Activated CD8-positive, alpha-beta memory T cell treated with anti-CD3 and anti-CD28 coated beads for 48 hours (primary cell): ENCODE measurements at places on chromosomes 2 and 18.

- DNase-seq = no peak
Observed at GRCh38 chr2:136021406-136021805, 36.0 kb upstream of the DARS1 start.

- no peak for DNase-seq
Observed at GRCh38 chr2:26757873-26758789, 6.0 kb upstream of the SLC35F6 start.

DNA sequence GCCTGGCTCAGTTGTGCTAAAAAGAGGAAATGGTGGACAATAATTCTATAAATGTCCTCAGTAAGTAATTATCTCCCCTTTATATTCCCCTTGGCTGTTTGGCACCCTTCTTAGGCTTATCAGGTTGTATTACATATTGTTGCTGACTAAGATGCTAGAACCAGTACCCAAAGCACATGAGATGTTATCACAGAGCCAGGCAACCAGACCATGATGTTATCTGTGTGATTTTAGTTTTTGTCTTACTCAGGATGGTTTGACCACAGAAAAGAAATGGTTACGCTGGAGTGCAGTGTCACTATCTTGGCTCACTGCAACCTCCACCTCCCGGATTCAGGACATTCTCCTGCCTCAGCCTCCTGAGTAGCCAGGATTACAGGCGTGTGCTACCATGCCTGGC, 15.2 kb downstream of the R3HDM1 start:
- DNase-seq = no peak

DNA sequence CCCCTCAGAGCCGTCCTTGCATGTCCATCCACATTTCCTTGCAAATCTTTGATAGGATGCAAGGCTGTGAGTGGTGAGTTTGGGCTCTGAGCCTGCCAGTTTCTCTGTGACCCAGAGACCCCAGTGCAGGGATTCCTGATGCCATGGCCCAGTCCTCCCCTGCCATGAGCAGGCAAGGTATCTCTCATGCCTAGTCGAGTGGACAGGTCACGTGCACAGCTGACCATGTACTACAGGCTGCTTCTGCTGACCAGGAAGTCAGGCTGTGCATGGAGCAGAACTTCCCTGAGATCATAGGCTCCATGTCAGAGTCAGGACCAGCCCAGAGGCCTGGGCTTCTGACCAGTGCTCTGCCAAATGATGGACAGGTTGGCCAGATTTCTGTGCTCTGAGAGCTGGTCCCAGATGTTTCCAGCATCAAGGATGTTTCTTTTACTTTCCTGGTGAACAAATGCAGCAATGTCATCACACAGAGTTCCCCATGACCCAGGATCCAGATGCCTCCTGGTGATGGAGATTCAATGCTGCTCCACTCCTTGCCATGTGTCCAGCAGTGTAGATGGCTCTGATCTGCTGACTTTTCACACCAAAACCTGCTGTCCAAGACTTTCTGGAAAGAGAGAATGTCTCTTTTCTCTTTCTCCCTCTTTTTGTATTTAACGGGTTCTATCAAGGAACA, 321.6 kb upstream of the HS6ST1 start:
- no peak for DNase-seq

- no peak for DNase-seq
Observed at GRCh38 chr18:26271917-26272549, 45.8 kb downstream of the TAF4B start.

- no peak for DNase-seq
Observed at GRCh38 chr2:158984604-158985135, 16.2 kb downstream of the TANC1 start.

DNA sequence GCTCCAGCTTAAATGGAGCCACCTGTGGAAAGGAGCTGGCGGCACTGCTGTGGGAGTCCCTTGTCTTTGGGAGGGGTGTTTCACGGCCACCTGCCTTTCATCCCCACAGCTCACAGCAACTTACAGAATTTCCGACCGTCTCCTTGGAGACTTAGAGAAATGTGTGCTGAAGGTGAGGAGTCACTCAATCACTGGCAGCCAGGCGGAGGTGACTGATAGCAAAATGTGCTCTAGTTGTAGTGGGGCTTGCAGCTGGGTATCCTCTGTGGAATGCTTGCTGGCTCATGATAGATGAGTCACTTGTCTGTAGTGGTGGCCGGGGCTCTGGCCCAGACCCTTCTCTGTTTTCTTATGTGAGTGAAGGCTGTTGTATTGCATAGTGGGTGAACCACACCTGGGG, 110.7 kb downstream of the SH3RF3 start:
- no peak for DNase-seq

- no peak for DNase-seq
Observed at GRCh38 chr2:88737385-88737784, 45.9 kb downstream of the RPIA start.

DNA sequence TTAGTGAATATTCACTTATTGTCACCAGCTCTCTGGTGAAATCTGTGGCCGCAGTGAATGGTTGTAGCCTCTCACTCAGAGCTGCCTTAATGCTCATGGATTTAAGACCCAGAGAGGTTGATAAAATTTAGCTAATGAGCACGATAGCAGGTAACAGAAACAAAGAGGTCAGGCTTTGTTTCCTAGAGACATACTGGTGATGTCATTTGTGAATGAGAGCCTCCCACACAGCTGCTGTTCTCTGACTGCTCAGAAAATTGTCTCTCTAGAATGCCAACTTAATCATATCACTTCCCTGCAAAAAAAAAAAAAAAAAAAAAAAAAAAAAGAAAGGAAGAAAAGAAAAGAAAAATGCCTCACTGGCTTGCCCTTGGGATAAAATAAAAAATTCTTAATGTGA, 411.7 kb upstream of the MYT1L start:
- DNase-seq = no peak

GRCh38 chr2:11157296-11157695, 2.0 kb downstream of the SLC66A3 start:
- DNase-seq = no peak

DNA sequence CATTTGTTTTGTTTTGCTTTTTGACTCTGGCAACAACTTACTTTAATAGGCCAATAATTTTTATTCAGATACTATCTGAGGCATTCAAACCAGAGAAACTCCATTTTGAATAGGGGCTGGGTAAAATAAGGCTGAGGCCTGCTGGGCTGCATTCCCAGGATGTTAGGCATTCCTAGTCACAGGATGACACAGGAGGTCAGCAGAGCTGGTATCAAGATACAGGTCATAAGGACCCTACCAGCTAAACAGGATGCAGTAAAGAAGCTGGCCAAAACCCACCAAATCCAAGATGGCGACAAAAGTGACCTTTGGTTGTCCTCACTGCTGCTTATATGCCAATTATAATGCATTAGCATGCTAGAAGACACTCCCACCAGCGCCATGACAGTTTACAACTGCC, 102.2 kb upstream of the XPO1 start:
- no peak for DNase-seq

- DNase-seq = no peak
Observed at GRCh38 chr2:207371877-207372276, 157.9 kb upstream of the CREB1 start.

- no peak for DNase-seq
Observed at GRCh38 chr2:234747032-234747431, 204.8 kb upstream of the SH3BP4 start.

DNA sequence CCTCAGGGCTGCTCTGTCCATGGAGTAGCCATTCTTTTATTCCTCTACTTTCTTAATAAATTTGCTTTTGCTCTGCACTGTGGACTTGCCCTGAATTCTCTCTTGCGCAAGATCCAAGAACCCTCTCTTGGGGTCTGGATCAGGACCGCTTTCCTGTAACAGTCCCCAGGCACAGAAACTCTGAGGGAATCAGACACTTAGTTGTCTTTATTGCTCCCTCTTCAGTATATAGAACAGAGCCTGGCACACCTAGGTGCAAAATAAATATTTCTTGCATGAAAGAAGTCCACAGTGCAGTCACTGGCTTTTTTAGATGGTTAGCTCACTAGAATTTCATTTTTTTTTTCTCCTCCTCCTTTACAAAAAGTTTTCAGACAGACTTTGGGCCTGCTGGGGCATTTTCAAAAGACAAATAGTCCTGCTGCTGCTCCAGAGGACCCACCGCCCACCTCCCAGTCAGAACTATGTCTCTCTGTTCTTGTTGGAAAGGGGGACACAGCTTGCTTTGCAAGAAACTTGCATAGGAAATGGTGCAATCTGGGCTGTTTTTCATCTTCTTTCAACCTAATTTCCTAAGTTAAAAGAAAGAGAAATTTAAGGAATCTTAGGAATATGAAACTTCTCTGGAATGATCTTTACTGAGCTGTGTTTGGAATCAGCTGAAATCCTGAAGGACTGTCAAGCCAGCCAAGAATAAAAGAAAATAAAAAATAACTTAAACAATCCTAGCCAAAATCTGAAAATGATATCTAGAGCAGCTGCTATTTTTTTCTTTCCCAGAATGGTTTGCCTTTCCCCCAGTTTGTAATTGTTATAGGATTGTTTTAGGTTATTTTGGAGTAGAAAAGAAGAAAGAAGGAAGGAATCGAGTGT, 31.7 kb upstream of the MAP4K3 start:
- no peak for DNase-seq

- no peak for DNase-seq
Observed at GRCh38 chr2:238690511-238690910, 157.4 kb upstream of the TWIST2 start.

DNA sequence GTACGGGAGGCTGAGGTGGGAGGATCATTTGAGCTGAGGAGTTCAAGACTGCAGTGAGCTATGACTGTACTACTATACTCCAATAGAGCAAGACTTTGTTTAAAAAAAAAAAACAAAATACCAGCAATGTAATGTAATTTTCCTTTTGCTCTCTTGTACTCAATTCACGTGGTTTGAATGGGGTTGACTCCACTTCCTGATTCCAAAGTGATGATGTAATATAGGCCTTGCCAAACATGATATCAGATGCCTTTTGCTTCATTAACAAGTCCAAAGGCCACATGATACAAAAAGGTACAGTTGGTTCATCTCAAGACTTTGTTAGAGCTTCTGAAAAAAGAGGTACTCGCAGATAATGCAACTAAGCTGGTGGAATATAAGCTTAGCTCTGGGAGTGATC, 321.8 kb downstream of the ZEB2 start:
- no peak for DNase-seq

DNA sequence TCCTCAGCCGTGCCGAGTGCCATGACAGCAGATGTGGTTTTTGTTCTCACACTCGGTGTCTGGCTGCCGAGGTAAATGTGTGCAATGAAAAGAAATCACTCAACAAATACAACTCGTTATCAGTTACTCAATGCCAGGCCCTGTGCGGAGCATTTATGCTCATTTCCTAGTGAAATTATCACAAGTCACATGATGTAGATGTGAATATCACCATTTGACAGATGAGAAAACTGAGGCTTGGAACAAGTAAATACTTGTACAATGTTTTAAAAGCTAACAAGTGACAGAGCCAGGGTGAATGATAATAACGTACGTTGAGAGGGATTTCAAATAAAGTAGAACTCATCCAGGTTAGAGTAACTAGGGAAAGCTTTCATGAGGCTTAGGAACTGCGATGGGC, 174.7 kb downstream of the EIPR1 start:
- no peak for DNase-seq

GRCh38 chr2:44615950-44616518, 254.3 kb downstream of the CAMKMT start:
- DNase-seq = no peak
